ENCODE measurements at places on chromosomes 11 and 22.

GRCh38 chr22:17242641-17243040 is 23.4 kb upstream of the ADA2 start:
- DNase-seq, result no peak

- DNase-seq, result no peak
These were observed 49.0 kb upstream of the BMAL1 start for GRCh38 chr11:13228572-13228971.

DNA sequence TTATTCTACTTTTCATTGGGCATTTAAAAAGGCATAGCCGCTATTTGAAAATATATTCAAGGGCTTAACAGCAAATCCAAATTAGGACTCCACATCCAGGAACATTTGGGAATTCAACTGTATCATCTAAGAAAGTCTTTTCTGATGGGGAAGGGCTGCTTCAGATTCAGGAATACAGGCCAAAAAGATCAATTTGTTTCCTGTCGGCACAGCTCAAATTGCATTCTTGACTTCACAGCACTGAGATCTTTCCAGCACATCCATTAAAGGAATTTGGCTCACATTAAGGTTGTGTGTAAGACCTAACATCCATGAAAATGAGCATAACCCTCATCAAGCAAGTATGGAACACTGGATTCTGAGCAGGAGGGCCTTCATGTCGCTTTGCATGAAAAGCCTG is 1169.5 kb upstream of the CCDC90B start:
- DNase-seq, result no peak

- DNase-seq, result no peak
These were observed 347.2 kb upstream of the B3GAT1 start for GRCh38 chr11:134759274-134759673.

DNA sequence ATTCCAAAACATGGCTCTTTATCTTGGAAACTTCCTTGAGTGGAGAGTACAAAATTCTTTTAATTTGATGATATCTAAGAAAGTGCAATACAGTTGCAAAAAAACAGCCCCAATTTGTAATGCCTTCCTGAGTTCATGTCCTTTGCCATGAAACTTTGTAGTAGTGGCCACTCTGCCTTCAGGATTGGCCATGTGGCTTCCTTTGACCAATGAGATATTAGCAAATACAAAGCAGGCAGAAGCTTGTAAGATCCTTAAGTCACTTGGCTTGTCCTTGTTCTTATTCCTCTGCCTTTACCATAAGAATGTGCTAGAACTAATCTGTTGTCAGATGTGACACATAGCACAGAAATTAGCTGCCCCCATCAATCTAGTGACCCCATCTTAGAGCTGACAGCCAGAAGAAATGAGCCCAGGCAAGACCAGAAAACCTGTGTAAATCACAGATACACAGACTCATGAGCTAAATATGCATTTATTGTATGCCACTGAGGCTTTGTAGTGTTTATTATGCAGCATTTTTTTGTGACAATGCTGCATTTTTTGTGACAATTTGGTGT is 29.8 kb upstream of the BLID start:
- DNase-seq, result no peak

GRCh38 chr22:39732625-39733024 is 160.9 kb downstream of the ENTHD1 start:
- DNase-seq, result no peak

DNA sequence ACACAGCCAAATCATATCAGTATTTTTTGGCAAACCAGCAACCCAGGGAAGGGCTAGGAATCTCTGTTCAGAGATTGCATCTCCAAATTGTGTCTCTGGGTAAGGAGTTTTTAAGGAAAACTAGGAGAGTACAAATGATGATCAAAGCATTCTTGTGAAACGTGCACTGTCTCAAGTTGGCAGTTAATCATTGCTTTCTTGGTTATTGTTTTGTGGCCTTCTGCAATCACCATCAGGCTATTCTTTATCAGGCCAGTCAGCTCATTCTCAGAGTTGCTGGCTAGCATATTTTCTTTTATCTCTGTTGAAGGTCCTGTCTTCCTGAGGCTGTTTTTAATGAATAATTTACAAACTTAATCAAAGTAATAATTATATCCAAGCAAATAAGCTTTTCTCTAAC is 129.1 kb upstream of the CCDC179 start:
- DNase-seq, result no peak

All from SIG-M5 (cell line).